ENCODE measurements at places on chromosomes 13 and 19.

GRCh38 chr13:78382491-78382890 lies 220.9 kb downstream of the POU4F1 start:
- DNase-seq = no peak

DNA sequence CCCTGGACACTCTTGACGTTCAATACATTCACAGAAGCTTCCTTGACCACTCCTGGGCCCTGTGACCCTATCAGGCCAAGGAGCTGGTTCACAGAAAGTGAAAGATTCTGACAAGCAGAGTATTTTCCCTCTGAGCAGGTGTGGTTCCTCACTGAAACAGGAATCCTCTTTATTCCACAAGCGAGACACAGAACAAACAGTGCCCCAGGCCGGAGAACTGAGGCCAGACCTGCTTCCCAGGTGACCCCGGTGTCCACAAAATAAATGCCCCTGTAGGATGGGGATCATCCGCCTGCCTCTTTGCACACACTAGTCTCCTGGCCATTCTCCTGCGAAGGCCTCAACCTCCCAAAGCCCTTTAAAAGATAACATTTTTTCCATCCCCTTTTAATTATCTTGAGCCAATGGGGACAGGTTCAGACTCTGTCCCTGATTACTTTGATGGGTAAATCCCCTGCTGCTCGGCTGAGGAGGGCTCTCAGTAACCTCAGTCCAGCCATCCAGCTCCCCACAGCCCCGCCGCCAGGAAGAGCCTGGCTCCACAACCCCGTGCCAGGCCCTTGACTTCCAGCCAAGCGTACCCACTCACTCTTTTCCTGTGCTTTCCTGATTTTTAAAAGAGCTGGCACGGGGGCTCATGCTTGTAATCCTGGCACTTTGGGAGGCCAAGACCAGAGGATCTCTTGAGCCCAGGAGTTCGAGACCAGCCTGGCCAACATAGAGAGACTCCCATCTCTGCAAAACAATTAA lies 129.1 kb downstream of the FOXO1 start:
- no peak for DNase-seq

DNA sequence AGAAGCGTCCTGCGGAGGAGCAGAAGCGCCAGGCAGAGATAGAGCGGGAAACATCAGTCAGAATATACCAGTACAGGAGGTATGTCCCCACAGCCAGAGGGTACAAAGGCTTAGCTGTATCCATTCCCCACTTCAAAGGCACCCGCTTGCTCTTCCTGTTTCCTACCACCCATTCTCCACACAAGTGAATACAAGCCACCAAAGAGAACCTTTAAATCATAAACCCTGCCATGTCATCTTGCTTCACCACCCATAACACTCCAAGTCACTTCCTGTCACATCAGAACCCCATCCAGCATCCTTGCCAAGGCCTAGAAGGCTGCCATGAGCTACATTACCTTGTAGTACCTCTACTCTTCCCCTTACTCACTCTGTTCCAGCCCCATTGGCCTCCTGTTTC lies 205.8 kb downstream of the LMO7 start:
- no peak for DNase-seq

DNA sequence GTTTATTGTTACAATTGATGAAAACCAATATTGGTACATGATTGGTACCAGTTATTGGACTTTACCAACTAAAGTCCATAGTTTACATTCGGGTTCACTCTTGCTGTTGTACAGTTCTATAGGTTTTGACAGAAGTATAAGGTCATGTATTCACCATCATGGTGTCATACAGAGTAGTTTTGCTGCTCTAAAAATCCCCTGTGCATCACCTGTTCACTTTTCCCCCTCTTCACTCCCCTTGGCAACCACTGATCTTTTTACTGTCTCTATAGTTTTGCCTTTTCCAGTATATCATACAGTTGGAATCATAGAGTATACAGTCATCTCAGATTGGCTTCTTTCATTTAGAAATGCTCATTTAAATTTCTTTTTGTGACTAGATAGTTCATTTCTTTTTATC lies 51.2 kb upstream of the MED4 start:
- no peak for DNase-seq

- no peak for DNase-seq
Measured at GRCh38 chr19:13619203-13619632, 112.9 kb upstream of the CACNA1A start.

All from cerebellar nuclear complex (tissue), 1 donor.